ENCODE measurements at places on chromosomes 5 and 9.

DNA sequence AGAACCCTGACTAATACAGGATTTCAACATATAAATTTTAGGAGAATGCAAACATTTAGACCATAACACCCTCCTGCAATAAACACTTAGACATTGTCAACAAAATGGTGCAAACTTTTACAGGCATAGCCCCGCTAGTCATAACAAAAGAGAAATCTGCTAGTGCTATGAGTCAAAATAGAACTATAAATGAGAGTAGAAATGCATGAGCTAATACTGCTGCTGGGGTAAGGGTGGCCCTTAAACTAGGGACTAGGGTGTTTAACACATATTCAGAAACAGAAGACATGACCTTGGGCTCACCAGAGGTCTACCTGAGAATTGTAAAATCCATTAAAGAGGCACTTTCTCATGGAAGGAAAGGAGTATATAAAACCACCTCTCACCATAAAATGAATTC is 131.6 kb downstream of the TLR4 start:
- DNase-seq = no peak

- DNase-seq = no peak
These were observed 206.7 kb downstream of the FAM114A2 start for GRCh38 chr5:153831973-153832372.

DNA sequence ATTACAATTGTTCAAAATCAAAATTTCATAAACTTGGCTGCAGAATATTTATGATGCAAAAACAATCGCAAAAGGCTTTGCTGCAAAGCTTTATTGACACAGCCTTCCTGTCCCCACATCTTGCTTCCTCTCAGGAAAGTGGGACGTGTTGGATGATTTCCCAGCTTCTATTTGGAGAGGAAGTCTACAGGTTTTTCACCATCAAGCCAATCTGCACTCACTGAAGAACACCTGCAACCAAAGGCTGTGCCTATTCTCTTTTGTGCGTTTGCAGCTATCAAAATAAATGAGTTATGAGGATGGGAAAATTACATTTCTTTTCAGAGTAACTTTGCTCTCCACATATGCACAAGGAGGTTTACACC is 214.4 kb downstream of the PLK2 start:
- no peak for DNase-seq

GRCh38 chr5:149666212-149666852 is 63.8 kb upstream of the PPARGC1B start:
- peak; percentile 92 for DNase-seq

GRCh38 chr9:21412107-21412506 is 3.2 kb downstream of the IFNA8 start:
- peak; percentile 92 for DNase-seq

- no peak for DNase-seq
These were observed 33.1 kb downstream of the FANCC start for GRCh38 chr9:95284162-95285080.

DNA sequence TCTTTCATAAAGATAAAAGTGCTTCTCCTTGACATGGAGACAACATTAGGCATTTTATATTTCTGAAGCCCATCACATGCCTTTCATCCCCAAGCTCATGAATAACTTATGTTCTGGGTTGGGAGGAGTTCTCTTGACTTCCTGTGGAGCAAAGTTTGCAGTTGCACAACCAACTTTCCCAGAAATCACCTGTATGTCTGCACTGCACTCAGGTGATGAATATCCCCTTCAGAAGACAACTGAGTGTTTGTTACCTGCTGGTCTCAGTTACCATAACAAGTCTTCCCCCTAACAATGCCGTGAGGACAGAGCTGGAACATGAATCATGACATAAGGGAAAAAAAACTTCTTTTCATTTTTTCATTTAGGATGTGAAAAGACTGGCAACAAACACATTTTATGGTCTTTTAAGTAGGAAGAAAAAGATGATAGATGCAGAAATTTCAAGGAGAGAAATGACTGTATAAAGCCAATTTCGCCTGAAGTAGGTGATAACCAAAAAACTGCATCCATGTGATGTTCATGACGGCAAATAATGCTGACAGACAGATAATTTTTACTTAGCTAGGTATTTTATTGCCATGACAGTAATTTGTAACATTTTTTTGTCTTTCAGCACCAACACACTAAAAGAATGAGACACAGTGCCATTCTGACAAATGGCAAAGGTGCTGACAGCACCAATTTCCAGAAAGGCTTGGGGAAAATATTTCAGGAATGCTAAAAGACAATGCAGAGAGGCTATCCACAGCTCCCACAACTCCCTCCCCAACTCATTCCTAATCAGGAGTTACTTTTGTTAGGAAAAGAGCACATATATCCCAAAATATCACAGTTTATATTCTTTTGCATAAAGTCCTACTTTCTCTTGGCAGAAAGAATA is 656.3 kb downstream of the PRELID2 start:
- DNase-seq = no peak

DNA sequence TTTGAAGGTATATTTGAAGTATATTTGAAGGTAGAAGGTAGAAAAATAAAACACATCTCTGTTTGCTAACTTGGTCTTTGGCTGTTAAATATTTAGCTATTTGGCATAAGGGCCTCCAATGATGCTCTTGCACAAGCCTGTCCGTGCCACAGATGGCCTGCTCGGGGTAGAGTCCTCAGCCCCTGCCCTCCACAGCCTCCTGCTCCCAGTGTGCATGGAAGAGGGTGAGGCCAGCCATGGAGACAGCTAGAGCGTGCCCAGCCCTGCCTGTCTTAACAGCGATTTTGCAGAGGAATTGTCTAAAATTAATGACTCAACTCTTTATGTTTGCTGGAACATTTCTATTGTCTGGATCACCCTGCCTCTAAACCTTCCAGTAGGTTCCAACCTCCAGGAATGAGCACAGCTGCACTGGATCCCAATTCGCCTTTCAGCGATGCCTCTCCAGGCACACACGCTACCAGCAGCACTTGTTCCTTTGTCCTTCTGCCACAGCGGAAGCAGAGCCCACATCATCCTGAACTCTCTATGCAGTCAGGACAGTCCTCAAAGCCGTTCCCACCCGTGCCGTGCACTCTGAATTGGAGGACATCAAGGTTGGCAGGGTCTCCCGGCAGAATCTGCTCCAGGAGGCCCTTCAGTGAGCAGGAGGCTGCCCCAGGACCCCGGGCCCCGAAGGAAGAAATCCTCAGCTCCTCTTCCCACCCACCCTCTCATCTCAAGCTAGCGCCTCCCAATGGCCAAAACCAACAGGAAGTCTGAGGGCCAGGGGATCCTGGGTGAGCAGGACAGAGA is 254.0 kb upstream of the IRX1 start:
- DNase-seq = no peak

DNA sequence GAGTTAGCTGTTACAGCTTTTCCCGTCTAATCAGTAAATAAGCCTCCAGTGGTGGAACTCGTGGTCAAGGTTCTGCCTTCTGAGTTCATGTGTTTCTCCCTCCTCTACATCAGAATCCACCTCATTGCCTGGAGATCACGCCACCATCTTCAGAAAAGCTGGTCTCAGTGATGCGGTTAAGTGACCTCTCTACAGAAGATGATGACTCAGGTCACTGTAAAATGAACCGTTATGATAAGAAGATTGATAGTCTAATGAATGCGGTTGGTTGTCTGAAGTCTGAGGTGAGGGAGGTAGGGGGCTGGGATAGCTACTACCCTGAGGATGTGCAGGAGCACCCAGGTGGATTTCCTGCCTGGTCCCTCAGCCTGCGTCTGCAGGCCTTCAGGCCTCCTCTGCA is 13.3 kb downstream of the ODF2 start:
- no peak for DNase-seq

DNA sequence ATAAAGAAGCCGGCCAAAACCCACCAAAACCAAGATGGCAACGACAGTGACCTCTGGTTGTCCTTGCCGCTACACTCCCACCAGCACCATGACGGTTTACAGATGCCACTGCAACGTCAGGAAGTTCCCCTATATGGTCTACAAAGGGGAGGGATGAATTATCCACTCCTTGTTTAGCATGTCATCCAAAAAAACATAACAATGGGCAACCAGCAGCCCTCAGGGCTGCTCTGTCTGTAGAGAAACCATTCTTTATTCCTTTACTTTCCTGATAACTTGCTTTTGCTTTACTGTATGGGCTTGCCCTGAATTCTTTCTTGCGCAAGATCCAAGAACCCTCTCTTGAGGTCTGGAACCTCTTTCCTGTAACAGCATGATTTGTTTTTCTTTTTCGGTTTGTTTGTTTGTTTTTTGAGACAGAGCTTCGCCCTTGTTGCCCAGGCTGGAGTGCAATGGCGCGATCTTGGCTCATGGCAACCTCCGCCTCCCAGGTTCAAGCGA is 2.0 kb upstream of the UAP1L1 start:
- peak; percentile 32 for DNase-seq

- DNase-seq = no peak
These were observed at the start of gene FAM78A for GRCh38 chr9:131276094-131276888. Gene FAM78A, minus strand, starts transcription at chr9:131276510. Its CDS starts 331 bp downstream, at chr9:131276179.

- no peak for DNase-seq
These were observed 104.0 kb downstream of the EBF1 start for GRCh38 chr5:158995694-158996173.

DNA sequence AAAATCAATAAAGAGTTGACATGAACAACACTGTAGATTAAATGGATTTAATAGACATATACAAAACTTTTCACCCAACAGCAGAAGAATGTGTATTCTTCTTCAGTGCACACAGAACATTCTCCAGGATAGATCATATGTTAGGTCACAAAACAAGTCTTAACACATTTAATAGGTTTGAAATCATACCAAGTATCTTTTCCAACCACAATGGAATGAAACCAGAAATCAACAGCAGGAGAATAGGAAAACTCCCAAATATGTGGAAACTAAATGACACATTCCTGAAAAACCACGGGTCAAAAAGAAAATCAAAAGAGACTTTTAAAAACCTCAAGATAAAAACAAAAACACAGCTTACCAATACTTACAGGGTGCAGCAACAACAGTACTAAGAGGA is 790.1 kb upstream of the ZNF608 start:
- no peak for DNase-seq

DNA sequence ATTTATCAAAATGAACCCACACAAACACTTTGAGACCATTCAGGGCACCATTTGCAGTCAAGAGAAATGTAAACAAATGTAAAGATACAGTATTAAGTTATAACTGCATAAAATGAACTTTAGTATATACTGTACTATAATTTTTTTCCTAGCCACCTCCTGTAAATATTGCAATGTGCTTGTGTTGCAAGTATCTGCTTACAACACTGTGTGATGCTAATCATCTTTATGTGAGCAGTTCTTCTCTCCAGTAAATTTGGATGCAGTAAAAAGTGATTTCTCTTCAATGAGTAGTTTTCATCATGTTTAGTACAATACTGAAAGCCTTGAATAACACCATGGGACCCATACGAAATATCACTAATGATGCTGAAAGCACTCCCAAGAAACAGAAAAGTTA is 9.4 kb downstream of the G3BP1 start:
- DNase-seq = no peak

- peak; percentile 94 for DNase-seq
These were observed 76.4 kb downstream of the PRRT1B start for GRCh38 chr9:131621551-131622358.

DNA sequence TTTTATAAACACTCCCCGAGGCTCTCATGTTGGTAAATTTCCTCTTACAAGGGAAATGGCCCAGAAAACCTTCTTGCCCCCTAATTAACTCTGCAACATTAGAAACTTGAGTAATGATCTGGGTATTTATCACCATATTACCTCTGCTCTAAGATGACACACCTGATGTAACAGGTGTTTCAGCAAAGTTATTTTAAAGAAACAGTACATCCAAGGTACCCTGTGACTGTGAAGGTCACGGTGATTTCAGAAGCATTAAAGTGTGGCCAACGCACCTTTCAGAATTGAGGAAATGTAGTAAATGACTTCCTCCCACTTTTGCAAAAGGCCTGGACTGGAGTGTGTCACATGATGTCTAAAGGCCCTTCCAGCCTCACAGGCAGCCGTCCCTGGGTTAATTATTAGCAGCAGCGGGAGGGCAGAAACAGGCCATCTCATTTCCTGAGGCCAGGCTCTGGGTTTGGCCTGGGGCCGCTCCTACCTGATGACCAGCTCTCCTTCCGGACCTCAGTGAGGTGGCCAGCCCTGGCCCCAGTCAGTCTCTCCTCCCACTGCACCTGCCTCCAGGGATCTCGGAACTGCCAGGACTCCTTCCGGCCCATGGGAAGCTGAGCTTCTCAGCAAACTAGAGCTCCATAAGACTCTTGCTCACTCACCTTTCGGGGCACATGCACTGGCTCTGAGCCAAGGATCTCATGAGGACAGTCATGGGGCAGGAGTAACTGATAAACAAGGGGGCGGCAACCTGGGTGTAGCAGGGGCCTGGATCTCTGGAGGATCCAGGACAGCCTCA is 20.7 kb downstream of the PTPN3 start:
- no peak for DNase-seq

DNA sequence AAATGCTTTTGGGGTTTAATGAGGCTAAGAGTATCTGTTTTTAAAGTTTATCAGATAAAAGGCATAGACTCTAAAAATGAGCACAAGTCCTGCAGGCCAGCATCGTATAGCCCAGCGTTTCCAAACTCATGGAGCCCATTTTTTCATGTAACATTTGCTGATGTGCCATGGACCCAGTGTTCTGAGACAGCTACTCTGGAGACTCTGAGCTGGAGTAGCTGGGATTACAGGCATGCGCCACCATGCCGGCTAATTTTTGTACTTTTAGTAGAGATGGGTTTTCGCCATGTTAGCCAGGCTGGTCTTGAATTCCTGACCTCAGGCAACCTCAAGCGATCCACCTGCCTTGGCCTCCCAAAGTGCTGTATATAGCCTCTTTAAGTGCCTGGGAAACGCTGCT is 15.8 kb downstream of the GLRX start:
- no peak for DNase-seq

Measured in MV-4-11 (cell line).